ENCODE measurements at places on chromosomes 3 and 15. TPM values are rescaled to one million over a fixed set of nuclear protein-coding genes. Genes with fewer than 3 reads are reported as not detected.

Gene CNTN4
- total RNA-seq = not detected

Gene GRIP2
- not detected for total RNA-seq

Gene GHRL
- not detected for total RNA-seq

Gene KNL1
- total RNA-seq = 90.1 TPM

Gene GOLGA8J
- not detected for total RNA-seq

Gene FGF12
- 0.12 TPM for total RNA-seq

Gene CRABP1
- total RNA-seq = not detected

Gene RYK
- total RNA-seq = 89.6 TPM

Gene TNFSF10
- total RNA-seq = 11.7 TPM

Gene QTRT2
- total RNA-seq = 17.7 TPM

Gene IGF1R
- 5.9 TPM for total RNA-seq

Gene MRAS
- 29.6 TPM for total RNA-seq

Gene NR1I2
- total RNA-seq = not detected

Gene HRH1
- total RNA-seq = 22.6 TPM

Gene DTX3L
- 24.9 TPM for total RNA-seq

Gene DZIP1L
- total RNA-seq = 7.4 TPM

Gene KLHL40
- total RNA-seq = not detected

Gene CCR5
- not detected for total RNA-seq

Gene MKRN2OS
- total RNA-seq = not detected

Gene FAM107A
- total RNA-seq = not detected

Gene CLRN1
- total RNA-seq = not detected

Gene SKOR1
- total RNA-seq = not detected

Gene SCN11A
- total RNA-seq = not detected

Gene CHRNA5
- 11.7 TPM for total RNA-seq

Gene PIGBOS1
- total RNA-seq = 30.7 TPM

Gene MUSTN1
- 1.3 TPM for total RNA-seq

Gene CGNL1
- under 0.01 TPM for total RNA-seq

Gene SMCO1
- not detected for total RNA-seq

Gene PDCD10
- total RNA-seq = 146 TPM

Gene DLL4
- 2.5 TPM for total RNA-seq

Gene FETUB
- not detected for total RNA-seq

Gene SAMD7
- not detected for total RNA-seq

Gene ACP3
- 0.59 TPM for total RNA-seq

Gene GRM2
- total RNA-seq = 0.10 TPM

Gene ZNF660
- 1.2 TPM for total RNA-seq

Gene ACY1
- 50.0 TPM for total RNA-seq

Gene PPM1L
- 1.6 TPM for total RNA-seq

Gene POPDC2
- not detected for total RNA-seq

Gene ITGB5
- total RNA-seq = 287 TPM

Gene MME
- total RNA-seq = 77.4 TPM

Gene ANKUB1
- not detected for total RNA-seq

Gene RETNLB
- not detected for total RNA-seq

Gene COL6A5
- not detected for total RNA-seq

Gene NLGN1
- 0.39 TPM for total RNA-seq

Gene SENP8
- total RNA-seq = 2.6 TPM

Gene CTXN2
- total RNA-seq = not detected

Gene GP9
- not detected for total RNA-seq

Gene SPATA12
- total RNA-seq = not detected

Gene NEK10
- total RNA-seq = 1.2 TPM

Gene C3orf22
- total RNA-seq = not detected

Gene PAK6
- total RNA-seq = 9.5 TPM

Gene C3orf70
- total RNA-seq = 8.2 TPM

Gene FAM174B
- total RNA-seq = 0.98 TPM

Gene IQCF6
- total RNA-seq = not detected

Gene SCAANT1
- not detected for total RNA-seq

Gene CLDN1
- 0.59 TPM for total RNA-seq

Gene CYFIP1
- 89.6 TPM for total RNA-seq

Data from RPMI7951 (cell line).